ENCODE measurements at places on chromosomes 16 and 17. TPM values are rescaled to one million over a fixed set of nuclear protein-coding genes. Genes with fewer than 3 reads are reported as not detected.

The TBC1D26 gene
- total RNA-seq = 0.24 TPM

The WFIKKN1 gene
- 2.6 TPM for total RNA-seq

The MPHOSPH6 gene
- 37.9 TPM for total RNA-seq

The HOXB9 gene
- total RNA-seq = not detected

The NTN1 gene
- total RNA-seq = 0.78 TPM

The CALB2 gene
- not detected for total RNA-seq

The RRAD gene
- 7.5 TPM for total RNA-seq

The PRCD gene
- total RNA-seq = 14.2 TPM

The COX6A2 gene
- not detected for total RNA-seq

The WFDC1 gene
- total RNA-seq = 9.7 TPM

The NPEPPS gene
- 58.4 TPM for total RNA-seq

The HOXB8 gene
- total RNA-seq = 1.4 TPM

The TMC7 gene
- not detected for total RNA-seq

The TPSAB1 gene
- not detected for total RNA-seq

The CMTM2 gene
- not detected for total RNA-seq

The GAST gene
- not detected for total RNA-seq

The SMIM5 gene
- total RNA-seq = not detected

The KRT24 gene
- total RNA-seq = not detected

The OR4D1 gene
- 0.32 TPM for total RNA-seq

The CACNG3 gene
- total RNA-seq = not detected

The SLC2A4 gene
- 0.96 TPM for total RNA-seq

The LGALS9 gene
- total RNA-seq = 5.1 TPM

The HOXB4 gene
- total RNA-seq = 12.5 TPM

The GFOD2 gene
- total RNA-seq = 9.3 TPM

The PGAP3 gene
- 6.3 TPM for total RNA-seq

The TMEM235 gene
- not detected for total RNA-seq

The RCVRN gene
- total RNA-seq = not detected

The CTRL gene
- 0.26 TPM for total RNA-seq

The CCL18 gene
- total RNA-seq = not detected

The CASKIN1 gene
- total RNA-seq = 0.08 TPM

The C16orf89 gene
- 0.80 TPM for total RNA-seq

The RDM1 gene
- total RNA-seq = 0.80 TPM

The ZSCAN10 gene
- total RNA-seq = not detected

All from epithelial cell of alveolus of lung (primary cell).